ENCODE measurements at places on chromosomes 11 and 22. TPM values are rescaled to one million over a fixed set of nuclear protein-coding genes. Genes with fewer than 3 reads are reported as not detected.

The TLCD5 gene
- total RNA-seq = 8.2 TPM

The NEFH gene
- 3.7 TPM for total RNA-seq

The SSTR3 gene
- total RNA-seq = 0.22 TPM

The DAGLA gene
- total RNA-seq = 3.4 TPM

DNA sequence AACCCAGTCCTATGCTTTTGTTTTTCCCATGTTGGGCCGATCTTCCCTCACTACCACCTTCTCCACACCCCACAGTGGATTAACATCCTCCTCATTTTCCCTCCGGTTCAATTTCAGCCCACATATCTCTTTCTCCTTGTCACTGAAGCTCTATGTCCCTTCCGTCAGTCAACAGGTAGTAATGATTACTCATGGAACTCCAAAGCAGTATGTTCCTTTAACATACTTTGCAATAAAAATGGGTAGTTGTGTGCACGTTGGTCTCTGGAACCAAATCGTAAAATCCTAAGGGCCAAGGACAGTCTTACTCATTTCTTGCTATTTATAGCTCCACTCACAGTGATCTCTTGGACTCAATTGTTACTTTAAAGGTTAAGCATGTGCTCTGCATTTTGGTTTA, 20.2 kb downstream of the AMOTL1 start:
- peaks cover 5% of the 10 kb centered on the region for H3K36me3 ChIP-seq
- no peak overlapping the region for H3K4me3 ChIP-seq
- no peak for DNase-seq
- H3K4me1 ChIP-seq = peaks cover 47% of the 10 kb centered on the region
- H3K27me3 ChIP-seq = no peaks in the 10 kb centered on the region
- H3K27ac ChIP-seq = 0 out of 2 replicates have a peak overlapping the region, but pooled peaks have one; percentile 4

DNA sequence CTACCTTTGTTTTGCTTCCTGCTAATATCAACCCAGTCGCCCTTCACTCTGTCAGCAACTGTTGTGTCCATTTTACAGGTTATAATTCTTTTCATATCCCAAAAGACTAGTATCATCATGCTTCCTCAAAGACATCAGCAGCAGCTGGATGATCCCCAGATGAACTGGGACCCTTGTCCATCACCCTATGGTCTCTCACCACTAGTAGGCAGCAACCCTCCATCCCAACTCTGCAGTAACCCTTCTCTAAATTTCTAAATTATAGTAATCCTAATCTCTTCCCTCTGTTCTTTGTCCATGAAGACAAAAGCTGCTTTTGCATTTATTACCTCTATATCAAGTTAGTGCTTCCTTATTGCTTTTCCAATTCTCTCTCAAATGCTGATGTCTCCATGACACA, 1025.8 kb downstream of the FAM181B start:
- H3K36me3 ChIP-seq = no peaks in the 10 kb centered on the region
- H3K4me1 ChIP-seq = no peaks in the 10 kb centered on the region
- H3K27ac ChIP-seq = no peak overlapping the region
- peak; percentile 28 for DNase-seq

DNA sequence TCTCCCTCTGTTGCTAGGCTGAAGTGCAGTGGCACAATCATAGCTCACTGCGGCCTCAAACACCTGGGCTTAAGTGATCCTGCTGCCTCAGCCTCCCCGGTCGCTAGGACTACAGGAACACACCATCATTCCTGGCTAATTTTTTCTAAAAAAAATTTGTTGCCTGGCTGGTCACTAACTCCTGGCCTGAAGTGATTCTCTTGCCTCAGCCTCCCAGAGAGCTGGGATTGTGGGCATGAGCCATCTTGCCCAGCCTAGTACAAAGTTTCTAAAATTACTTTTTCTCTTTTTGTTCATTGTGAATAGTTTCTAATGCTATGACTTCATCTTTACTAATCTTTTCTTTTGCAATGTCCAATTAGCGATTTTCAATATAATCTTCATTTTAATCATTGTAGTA, 12.5 kb downstream of the RBM7 start:
- H3K4me1 ChIP-seq = peaks cover 9% of the 10 kb centered on the region
- no peak overlapping the region for H3K4me3 ChIP-seq
- no peak for DNase-seq
- no peaks in the 10 kb centered on the region for H3K27me3 ChIP-seq
- H3K36me3 ChIP-seq = peaks cover 30% of the 10 kb centered on the region

DNA sequence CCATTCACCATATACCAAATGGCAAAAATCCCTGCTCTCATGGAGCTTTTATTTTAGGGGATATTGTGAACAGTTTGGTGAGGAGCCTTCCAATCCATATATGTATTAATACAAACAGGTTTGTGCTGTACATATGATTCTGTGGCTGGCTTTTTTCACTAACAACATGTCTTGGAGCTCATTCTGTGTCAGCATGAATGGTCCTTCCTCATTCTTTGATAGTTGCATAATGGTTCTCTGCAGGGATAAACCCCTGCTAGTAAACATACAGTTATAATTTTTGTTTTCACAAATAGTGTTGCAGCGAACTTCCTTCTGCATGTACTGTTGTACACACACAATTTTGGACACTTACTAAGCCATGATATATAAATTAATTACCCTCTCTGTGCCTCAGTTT, 8.3 kb downstream of the PRR5L start:
- H3K4me1 ChIP-seq = no peaks in the 10 kb centered on the region
- no peak overlapping the region for H3K4me3 ChIP-seq
- H3K27ac ChIP-seq = no peak overlapping the region
- H3K36me3 ChIP-seq = no peaks in the 10 kb centered on the region
- H3K27me3 ChIP-seq = peaks cover 10% of the 10 kb centered on the region
- no peak for DNase-seq

- DNase-seq = peak; percentile 63
- no peaks in the 10 kb centered on the region for H3K27me3 ChIP-seq
- peak overlapping the region; percentile 97 for H3K4me3 ChIP-seq
- peaks cover 41% of the 10 kb centered on the region for H3K4me1 ChIP-seq
- H3K27ac ChIP-seq = peak overlapping the region; percentile 77
These were observed 620 bp upstream of the ANO5 start for GRCh38 chr11:22192289-22192641.

DNA sequence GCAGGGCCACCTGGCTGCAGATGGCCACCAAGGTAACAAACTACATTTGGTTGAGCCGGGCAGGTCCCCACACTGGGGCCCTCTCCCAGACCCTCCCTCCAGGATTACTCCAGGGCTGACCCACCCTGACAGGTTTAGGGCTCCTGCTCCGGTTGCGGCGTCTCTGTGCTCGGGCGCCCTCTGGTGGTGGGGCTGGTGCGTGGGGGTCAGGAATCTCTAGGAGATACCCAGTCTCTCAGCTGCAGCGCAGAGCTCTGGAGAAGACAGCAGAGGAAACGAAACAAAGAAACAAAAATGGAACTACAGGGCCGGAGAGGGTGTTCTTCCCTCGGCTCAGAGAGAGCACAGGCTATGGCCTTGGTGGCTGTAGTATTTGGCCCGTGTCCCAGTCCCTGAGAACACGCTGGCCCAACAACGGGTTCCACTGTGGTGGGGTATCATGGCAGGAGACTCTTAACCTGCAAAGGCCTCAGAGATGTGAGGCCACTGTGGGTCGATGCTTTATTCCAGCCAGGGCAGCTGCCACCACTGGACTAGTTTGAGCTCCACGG, 2.4 kb downstream of the C11orf96 start:
- H3K36me3 ChIP-seq = no peaks in the 10 kb centered on the region
- peaks cover 63% of the 10 kb centered on the region for H3K27me3 ChIP-seq
- peak; percentile 92 for DNase-seq

DNA sequence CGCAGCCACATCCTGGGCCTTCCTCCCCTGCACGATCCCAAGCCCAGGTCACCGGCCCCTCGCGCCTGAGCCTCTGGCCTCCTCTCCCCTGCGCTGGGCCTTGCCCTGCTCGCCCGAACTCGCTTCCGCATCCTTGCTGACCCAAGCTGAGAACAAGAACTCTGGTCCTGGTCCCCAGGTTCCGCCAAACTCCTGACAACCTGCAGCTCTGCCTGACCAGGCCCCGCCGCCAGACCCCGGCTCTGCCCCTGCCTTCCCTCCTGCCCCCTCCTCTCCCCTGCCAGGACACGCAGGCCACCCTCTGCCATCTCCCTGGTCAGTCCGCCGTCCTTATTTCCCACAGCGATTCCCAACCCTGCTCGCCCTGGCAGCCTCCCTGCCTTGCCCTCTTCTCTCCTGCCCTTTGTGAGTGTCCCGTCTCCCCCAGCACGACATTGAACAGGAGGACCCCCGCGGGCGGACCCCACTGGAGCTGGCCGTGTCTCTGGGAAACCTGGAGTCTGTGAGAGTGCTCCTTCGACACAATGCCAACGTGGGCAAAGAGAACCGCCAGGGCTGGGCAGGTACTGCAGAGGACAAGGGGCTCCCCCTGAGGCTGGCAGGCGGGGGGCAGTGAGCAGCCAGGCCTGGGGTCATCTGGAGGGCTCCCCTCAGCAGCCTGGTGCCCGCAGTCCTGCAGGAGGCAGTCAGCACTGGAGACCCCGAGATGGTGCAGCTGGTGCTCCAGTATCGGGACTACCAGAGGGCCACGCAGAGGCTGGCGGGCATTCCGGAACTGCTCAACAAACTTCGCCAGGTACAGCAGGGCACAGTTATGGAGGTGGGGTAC, 762 bp downstream of the ANKRD13D start:
- peaks cover 21% of the 10 kb centered on the region for H3K36me3 ChIP-seq
- H3K27me3 ChIP-seq = no peaks in the 10 kb centered on the region
- peaks cover 15% of the 10 kb centered on the region for H3K4me1 ChIP-seq
- H3K27ac ChIP-seq = no peak overlapping the region
- no peak for DNase-seq
